HEK293T (cell line): ENCODE measurements at places on chromosomes 2 and 18.
A peak's percentile ranks its signal among the peaks of the same experiment; 100 is the strongest.

DNA sequence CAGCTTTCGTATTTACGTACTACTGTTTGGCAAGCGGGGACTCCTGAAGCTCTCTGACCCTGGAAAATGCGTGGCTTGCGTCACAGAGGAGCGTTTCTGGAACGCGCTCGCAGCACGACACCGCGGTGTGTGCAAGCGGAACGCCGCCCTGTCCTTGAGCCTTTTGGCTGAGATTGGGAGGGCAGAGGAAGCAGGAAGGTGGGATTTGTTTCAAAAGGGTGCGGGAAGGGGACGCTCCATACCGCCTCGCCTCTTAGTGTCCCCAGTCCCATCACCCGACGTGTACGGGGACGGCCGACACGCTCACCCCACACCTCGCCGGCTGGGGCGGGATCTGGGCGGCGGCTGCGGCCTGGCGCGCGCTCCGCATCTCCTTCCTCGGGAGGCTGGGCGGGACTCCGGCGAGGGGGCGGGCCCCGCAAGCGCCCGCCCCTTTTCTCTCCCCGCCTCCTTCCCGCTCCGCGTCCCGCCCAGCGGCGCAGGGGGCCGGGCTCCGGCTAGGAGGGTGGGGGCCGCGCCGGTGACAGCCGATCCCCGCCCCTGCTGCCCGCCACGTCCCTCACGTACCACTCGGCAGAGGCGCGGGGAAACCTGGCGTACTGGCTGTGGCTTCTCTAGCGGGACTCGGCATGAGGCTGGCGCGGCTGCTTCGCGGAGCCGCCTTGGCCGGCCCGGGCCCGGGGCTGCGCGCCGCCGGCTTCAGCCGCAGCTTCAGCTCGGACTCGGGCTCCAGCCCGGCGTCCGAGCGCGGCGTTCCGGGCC, at the start of gene PDK1:
Gene PDK1, plus strand, starts transcription at position 569 of the 762 bp plus-strand sequence. Its CDS starts 61 bp downstream, at position 630.
- peak; percentile 93 for DNase-seq

GRCh38 chr18:49874238-49874637, 60.9 kb upstream of the ACAA2 start:
- no peak for DNase-seq

- DNase-seq, result no peak
These were observed 135.5 kb upstream of the RMP24 start for GRCh38 chr18:35836932-35837331.

DNA sequence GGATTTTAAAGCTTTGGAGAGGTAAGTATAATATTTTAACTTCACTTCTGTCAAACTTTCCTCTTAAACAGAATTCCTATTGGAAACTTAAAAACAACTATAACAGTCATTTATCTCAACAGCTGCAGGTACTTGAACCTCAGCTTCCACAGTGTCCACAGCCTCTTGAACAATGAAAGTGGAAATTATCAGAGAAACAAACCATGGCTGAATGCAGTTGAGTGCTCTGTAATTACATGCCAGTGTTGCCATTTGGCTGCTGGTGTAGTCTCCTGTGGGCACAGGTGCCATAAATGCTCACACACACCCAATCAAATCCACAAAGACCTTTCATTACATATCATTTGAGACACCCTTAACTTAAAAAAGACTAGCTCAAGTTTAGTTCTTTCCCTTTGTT, 125.1 kb downstream of the CPS1 start:
- DNase-seq, result no peak

DNA sequence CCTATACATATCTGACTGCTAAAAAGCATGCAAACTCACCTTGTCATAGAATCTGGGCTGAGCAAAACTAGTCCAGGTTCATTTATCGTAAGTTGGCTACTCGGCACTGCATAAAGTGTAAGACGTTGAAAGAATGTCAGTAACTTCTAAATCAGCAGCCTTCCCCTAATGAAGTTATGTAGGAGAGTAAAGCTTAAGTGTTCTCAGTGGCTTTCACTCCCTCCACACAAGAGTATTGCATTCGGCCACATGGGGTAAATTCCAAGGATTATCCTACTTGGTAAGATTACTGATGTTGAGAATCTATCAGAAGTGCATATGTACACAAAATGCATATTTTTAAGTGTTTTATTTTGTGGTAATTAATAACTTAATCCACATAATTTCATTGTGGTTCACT, 130.1 kb downstream of the LCLAT1 start:
- DNase-seq, result no peak

GRCh38 chr2:204877691-204878090, 332.4 kb downstream of the PARD3B start:
- DNase-seq, result no peak

GRCh38 chr2:187915810-187916209, 361.6 kb upstream of the TFPI start:
- DNase-seq, result no peak

- no peak for DNase-seq
These were observed 109.8 kb downstream of the STK39 start for GRCh38 chr2:168137510-168138180.

GRCh38 chr18:77049938-77050337, 82.6 kb downstream of the MBP start:
- DNase-seq, result no peak

GRCh38 chr2:152384992-152385391, 50.0 kb downstream of the FMNL2 start:
- no peak for DNase-seq

DNA sequence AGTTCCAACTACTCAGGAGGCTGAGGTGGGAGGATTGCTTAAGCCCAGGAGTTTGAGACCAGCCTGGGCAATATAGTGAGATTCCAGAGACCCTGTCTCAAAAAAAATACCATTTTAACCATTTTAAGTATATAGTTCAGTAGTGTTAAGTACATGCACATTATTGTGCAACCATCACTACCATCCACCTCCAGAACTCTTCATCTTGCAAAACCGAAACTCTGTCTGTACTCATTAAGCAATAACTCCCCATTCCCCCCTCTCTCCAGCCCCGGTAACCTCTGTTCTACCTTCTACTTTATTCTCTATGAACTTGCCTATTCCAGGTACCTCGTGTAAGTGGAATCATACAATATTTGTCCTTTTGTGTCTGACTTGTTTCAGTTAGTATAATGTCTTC, 86.4 kb downstream of the GFPT1 start:
- no peak for DNase-seq

GRCh38 chr18:31258789-31259188, 59.2 kb upstream of the DSG1 start:
- DNase-seq, result no peak

DNA sequence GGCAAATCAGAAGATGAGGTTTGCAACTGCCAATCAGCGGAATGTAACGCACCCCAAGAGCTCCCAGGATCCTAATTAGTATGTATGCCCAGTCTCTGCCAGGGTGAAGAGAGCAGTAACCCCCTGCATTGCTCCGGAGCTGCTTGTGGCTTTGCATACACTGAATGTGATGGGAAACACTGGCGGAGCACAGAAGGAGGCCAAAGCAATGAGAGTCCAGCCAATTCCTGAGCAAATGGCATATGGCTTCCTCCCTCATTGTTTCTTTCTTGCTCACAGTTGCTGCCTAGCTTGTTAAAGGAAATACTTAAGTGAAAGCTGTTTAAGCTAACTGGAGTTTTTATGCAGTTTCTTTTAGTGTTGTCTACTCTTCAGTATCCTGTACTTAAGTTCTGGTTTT, 343.5 kb upstream of the NT5C1B start:
- DNase-seq, result no peak

GRCh38 chr2:99031481-99031880, 95.5 kb upstream of the CRACDL start:
- no peak for DNase-seq

DNA sequence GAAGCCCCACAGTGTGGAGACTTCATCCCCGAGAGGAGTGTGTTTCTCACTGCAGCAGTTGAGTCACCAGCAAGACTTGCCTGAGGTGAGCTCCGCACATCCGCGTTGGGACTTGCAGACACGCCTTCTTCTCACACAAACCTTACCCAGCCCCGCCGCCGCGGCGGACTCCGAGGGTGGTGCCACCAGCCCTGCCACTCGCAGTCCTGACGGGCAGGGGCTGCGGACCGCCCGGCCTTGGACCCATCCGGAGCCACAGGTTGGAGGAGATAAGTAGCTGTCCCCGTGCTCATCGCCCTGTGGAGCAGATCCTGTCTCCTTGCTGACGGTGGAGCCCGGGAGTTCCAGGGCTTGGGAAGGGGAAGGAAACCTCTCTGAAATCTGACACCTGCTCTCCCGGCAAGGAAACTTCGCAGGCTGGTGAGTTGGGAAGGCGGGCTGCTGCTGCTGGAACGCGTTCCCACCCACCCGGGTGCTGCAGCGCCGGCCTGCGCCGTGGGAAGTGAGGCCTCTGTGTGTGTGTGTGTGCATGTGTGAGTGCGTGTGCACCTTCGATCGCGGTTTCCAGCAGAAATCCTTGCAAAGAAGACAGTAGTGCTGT, at the start of gene RAB27B:
Gene RAB27B, plus strand, starts transcription at position 197 of the 601 bp plus-strand sequence. CDS start 49,109 bp downstream, outside the sequence.
- peak; percentile 53 for DNase-seq

DNA sequence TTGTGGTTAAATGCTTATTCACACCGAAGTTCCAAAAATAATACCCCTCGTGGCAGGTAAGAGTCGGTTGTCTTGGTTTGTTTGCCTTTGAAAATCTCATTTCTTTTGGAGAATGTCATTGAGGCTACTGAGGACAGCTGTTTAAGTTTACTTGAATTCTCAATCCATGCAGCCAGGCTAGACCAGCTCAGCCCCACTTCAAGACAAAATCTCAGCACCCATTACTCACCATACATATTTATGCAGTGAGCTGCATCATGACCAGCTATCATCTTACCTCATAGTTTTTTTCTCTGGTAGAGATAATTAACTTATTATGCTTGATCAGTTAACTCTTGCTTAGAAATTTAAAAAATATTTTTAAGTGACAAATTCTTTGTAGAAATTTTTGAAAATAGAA, 115.9 kb downstream of the HAUS1 start:
- DNase-seq, result no peak

DNA sequence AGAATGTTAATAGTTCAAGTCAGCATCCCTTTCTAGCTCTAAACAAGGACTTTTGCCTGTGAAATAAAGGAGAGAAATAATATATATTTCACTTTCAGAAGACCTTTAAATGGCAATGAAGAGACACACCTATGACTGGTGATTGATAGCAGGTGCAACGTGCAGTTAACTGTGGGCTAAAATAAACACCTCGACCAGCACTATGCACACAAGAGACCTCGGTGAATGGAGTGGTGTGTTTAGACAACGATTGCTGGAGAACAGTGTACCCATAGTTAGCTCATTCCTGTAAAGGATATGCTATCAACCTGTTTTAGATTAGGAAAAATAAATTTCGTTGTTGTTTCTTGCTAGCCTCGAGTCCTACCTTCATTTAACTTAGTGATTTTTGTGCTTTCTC, 143.4 kb downstream of the NR4A2 start:
- no peak for DNase-seq

- DNase-seq, result no peak
These were observed 28.2 kb upstream of the GBX2 start for GRCh38 chr2:236196366-236196765.

- no peak for DNase-seq
These were observed 84.2 kb upstream of the ASAP2 start for GRCh38 chr2:9122367-9122766.

DNA sequence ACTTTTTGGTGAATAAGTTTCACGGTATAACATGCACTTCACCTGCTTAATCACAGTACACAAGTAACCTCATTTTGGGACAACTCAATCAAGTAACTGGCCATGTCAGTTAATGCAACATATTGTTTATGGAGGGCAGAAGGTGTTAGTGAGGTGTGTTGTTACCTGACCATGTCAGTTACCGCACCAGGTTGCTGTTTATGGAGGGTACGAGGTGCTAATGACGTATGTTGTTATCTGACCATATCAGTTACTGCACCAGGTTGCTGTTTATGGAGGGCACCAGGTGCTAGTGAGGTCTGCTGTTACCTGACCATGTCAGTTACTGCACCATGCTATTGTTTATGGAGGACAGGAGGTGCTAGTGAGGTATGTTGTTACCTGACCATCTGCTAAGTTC, 135.1 kb upstream of the TPO start:
- DNase-seq, result no peak

DNA sequence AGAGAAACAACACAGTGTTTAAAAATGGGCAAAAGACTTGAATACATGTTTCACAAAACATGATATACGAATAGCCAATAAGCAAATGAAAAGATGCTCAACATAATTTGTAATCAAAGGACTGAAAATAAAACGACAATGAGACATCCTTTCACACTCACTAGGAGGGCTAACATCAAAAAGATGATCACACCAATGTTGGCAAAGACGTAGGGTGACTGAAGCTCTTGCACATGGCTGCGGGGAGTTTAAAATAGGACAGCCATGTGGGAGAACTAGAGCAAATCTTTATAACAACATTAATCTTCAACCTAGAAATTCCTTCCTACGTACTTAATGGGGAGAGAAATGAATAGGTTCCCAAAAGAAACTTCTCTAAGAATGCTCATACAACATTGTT, 19.2 kb upstream of the SEH1L start:
- no peak for DNase-seq

GRCh38 chr18:49304751-49305150, 155.7 kb downstream of the DYM start:
- no peak for DNase-seq

- DNase-seq, result peak; percentile 50
These were observed 93.0 kb upstream of the SMAD2 start for GRCh38 chr18:48023334-48024008.

GRCh38 chr2:180257247-180257646, 250.2 kb upstream of the CWC22 start:
- DNase-seq, result no peak

DNA sequence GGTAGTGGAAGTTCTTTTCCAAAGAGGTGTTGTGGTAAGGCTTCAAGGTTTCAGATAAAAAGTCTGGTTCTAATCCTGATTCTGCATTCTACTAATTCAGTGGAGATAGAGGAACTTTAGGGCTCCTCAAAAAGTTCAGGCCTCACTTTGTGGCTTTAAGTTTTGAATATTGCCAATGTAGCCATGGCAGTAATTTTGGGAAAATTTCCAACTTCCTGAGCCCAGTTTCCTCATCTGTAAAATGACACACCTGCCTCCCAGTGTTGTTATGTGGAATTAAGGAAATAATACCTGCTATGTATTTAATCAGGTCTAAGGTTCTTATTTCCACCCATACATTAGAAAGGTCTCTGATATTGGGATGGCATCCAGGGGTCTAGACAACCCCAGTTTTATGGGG, 147.6 kb upstream of the ITGA6 start:
- DNase-seq, result no peak

- no peak for DNase-seq
These were observed 232.7 kb downstream of the METTL4 start for GRCh38 chr18:2338601-2339000.

- no peak for DNase-seq
These were observed 31.2 kb downstream of the RBM45 start for GRCh38 chr2:178143481-178143880.

DNA sequence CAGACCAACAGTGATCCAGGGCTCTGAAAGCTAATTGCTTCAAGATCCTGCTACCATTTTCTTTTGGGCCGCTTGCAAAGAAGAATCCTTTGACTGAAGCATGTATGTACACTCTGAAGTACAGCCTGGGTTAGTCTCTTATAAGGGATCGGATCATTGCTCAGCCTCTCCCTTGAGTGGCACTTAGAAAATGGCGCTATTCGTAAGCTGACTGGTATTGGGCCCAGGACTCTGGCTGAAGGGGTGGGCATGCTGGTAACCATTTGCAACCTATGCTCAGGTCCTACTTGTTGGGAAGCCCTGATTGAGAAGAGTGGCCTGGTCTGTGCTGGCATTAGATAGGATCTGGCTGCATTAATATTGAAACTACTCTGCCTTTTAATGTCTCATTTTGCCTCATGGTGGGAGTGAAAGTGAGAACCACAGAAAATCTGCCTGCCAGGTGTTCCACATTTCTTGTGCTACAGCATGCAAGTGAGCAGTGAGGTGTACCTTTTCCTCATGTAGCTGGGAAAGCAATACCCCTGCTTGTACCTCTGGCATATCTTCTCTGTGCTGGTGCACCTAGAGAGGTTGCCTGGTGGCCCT, 661 bp upstream of the MGAT5 start:
- DNase-seq, result no peak

- DNase-seq, result no peak
These were observed 441.8 kb downstream of the CMPK2 start for GRCh38 chr2:6423944-6424343.
